ENCODE measurements at places on chromosomes 13 and 19.

DNA sequence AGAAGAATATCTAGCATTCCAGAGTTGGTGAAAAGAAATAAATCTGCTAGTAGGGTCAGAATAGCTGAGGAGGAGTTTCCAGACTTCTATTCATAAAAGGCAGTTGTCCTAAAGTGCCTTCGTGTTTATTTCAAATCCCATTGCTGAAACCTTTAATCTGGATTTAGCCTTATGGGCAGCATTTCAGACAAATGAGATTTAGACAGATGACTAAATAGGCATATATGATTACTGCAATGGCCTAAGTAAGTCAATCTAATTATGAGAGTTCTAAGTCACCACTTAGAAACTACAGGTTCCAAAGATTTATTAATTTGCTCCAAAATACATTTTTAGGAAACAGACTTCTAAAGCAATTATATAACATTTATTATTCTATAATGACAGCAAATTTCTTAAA is 368.7 kb downstream of the LIG4 start:
- DNase-seq, result no peak

GRCh38 chr19:13262450-13262849 is 112.2 kb downstream of the IER2 start:
- DNase-seq, result no peak

DNA sequence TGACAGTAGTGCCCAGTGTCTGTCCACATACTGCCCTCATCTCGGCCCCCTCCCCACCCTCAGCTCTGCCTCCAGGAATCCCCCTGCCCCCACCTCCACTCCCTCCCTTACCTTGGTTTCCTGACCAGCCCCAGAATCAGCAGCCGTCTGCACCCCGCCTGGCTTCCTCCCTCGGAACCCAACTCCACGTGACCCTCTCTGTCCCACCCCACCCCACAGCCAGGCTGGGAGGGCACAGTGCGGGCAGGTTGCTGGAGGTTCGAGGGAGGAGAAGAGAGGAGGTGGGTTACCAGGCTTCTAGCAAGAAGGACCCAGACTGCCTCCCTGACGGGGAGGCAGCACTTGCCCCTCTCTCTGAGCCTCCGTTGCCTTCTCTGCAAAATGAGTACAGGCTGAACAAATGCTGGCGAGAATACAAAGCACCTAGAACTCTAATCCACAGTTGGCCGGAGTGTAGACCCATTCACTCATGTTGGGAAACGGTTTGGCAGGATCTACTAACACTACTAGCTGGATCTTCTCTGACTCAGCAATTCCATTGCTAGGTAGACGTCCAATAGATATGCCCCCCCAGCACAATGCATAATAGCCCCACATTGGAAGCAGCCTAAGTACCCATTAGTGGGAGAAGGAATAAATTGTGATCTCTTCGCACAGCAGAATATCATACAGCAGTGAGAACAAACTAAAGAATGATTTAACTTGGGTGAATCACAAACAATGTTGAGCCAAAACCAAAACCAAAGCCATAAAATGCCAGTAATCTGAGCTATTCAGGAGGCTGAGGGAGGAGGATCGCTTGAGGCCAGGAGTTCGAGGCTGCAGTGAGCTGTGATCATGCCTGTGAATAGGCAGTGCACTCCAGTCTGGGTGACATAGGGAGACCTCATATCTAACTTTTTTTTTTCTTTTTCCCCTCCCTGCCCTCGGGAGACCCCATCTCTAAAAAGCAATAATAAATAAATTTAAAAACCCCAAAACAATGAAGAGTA is at the start of gene RASAL3:
Gene RASAL3, minus strand, starts transcription at position 151 of the 992 bp plus-strand sequence. CDS start 186 bp downstream, outside the sequence.
- DNase-seq, result no peak

DNA sequence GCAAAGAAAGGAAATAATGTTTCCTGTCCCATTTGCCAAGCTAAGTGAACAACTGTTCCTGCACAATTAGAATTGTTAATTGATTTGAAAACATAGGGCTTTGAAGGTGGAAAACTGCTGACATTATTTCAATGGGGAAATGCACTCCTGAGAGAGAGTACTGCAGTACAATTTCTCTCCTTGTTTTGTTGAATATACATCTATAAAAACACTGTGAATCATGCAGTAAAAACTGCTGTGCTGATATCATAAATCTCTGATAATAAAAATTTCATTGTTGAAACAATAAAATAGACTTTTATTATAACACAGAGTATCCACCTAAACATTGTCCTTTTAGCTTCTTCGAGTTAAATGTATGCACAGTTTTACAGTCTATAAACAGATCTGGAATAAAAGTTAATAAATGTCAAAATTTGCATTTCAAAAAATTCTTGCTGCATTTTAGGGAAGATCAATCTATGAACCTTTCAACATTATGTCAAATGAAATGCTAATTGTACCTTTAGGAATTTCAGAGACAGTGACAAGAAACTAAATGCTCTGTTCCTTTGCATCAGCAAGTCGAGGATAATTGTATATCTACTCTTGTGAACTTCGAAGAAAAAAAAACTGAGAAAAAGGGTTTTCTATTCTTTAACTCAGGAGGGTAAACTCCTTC is 328.2 kb upstream of the DACH1 start:
- no peak for DNase-seq

- peak; percentile 97 for DNase-seq
Measured at GRCh38 chr13:29850213-29850898, at the start of gene UBL3. Gene UBL3 (minus strand): TSS chr13:29850617. CDS start chr13:29849538, 1,079 bp downstream.

DNA sequence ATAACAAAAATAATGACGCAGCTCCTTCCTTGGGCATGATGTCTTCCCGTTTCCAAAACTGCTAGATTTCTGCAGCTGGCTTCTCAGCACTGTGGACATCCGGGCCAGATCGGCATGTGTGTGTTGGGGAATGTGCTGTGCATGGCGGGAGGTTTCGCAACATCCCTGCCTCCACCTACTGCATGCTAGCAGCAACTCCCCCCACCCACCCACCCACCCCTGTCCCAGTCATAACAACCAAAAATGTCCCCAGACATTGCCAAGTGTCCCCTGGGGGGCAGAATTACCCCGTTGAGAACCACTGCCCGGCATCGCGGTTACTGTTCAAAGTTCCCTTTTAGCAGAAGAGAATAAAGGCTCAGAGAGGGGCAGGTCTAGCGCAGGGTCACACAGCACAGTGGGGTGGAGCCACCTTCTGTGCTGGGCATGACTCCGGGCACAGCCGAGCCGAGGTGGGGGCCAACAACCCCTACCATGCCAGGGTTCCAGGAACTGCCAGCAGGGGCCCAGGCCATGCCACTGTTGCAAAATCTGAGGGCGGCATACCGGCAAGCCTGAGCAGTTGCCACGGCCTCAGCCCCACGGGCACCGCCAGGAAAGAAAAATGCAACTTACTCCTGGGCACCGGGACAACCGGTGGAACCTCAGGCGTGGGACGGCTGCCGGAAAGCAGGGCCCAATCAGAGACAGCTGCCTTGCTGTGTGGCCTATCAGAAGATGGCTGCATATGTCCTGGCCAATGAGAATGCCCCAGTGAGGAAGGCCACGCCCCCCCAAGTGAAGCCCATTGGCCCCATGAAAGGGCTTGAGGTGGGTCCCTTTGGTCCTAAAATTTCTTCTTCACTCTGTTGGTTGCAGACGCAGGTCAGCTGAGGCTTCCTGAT is 22.5 kb upstream of the NFIC start:
- no peak for DNase-seq

GRCh38 chr13:110361365-110361911 is 54.4 kb downstream of the COL4A2 start:
- DNase-seq, result no peak

- DNase-seq, result peak; percentile 48
Measured at GRCh38 chr13:112065867-112066623, 904 bp upstream of the SOX1 start.

GRCh38 chr19:14474827-14475226 is 327 bp downstream of the PTGER1 start:
- DNase-seq, result no peak

DNA sequence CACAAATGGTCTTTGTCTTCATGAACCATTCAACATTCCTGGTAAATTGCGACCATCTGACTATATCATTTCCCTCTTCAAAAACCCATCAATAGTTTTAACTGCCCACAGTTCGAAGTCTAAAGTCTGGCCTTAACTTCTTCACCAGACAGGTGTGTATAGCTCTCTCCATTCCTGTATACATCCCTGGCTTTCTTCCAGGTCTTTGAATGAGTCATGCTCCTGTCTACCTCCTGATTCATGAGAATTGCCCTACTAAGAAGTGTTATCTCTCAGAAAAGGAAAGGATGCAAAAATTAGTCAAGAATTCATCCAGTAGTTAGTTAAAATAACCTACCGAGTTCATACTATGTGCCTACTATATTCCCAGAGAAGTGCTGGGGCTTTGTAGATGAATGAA is 225.0 kb downstream of the TBC1D4 start:
- DNase-seq, result no peak

- no peak for DNase-seq
Measured at GRCh38 chr19:33275933-33276619, 26.3 kb downstream of the CEBPA start.

DNA sequence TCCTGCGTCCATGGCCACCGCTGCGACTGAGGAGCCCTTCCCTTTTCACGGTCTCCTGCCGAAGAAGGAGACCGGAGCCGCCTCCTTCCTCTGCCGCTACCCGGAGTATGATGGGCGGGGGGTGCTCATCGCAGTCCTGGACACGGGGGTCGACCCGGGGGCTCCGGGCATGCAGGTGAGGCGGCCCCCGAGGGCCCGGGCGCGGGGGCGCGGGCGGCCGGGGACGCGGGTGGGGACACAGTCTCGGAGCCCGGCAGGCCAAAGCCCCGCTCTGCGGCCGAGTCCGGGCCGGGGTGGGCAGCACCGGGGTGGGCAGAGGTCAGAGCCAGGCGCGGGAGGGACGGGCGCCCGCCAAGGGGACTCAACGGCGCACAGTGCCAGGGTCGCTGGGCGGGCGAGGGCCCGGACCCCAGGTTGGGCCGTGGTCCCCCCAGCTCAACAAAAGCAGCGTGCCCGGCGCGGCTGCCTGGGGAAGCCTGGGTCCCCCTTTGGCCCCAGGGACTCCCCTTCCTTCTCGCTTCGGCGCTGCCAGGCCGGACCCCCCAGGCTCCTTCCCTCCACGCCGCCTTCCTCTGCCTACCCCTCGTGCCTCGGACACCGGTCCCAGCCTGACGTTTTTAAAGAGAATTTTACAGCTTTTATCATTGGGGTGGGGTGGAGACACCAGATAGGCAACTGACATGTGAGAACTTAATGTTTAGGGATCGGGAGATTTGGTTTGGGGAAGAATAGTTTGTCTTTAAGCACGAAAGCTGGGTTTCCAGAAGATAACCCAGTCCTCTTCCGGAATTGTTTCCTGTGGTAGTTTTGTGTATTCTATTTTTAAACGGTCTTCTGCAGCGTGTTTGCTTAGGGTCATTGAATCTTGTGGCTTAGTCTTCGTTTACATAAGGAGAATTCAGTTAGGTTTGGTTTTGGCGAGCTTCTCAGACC is 509 bp downstream of the TPP2 start:
- peak; percentile 30 for DNase-seq

GRCh38 chr13:22837980-22838647 is 342.7 kb upstream of the SGCG start:
- no peak for DNase-seq

DNA sequence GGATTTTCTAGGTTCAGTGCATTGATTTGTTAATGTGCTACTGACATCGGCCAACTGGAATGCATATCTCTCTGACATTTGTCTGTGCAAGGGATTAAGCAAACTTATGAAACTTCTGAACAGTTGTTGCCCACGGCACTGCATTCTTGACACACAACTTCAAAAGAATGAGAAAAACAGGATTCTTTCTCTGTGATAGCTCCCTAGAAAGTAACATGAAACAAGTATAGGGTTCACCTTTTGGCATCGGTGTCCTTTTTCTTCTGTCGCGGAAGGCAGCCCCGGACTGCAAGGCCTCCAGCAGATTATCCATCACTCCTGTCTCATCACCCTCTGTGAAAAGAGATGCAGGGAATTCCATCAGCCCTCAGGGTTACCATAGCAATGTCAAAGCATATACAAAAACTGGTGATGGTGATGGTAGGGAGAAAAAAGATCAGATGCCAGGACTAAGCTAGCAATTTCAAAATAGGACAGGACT is 389.2 kb downstream of the DIAPH3 start:
- peak; percentile 60 for DNase-seq

GRCh38 chr13:108494991-108495645 is 134.3 kb upstream of the MYO16 start:
- DNase-seq, result peak; percentile 13

GRCh38 chr19:45826934-45827333 is 11.8 kb upstream of the RSPH6A start:
- DNase-seq, result no peak

DNA sequence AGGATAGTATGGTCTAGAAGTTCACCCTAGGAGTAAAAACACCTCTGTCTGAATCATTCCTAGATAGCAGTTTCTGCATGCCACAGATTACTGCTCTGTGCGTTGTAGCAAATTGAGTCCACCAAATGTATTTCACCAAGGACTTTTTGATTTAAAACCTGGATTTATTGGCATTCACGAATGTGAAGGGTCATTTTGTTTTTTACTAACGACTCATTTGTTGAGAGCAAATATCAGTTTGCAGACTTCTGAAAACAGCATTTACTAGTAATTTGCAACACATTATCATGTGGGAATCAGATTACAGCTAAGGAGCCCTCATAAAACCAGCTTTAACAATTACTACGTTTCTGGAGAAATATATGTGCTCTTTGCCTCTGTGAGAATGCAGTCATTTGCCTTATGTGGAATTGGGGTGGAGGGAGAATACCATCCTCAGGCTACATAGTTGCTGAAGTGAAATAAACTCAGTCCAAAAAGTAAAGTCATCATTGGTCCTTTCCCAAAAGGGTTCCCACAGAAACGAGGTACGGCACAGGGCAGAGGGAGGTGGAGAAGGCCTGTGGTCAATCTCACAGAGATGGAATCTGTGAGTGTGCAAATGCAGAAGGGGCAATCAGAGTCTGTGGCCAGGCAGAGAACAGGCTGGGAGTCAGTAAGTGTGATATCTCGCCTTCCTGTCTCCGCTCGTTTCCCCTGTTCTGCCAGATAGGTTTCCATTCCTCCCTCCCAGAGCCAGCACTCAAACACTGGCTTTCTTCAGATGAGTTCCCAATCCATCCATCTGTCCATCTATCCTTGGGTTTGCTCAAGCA is 63.1 kb downstream of the DLEU7 start:
- no peak for DNase-seq

DNA sequence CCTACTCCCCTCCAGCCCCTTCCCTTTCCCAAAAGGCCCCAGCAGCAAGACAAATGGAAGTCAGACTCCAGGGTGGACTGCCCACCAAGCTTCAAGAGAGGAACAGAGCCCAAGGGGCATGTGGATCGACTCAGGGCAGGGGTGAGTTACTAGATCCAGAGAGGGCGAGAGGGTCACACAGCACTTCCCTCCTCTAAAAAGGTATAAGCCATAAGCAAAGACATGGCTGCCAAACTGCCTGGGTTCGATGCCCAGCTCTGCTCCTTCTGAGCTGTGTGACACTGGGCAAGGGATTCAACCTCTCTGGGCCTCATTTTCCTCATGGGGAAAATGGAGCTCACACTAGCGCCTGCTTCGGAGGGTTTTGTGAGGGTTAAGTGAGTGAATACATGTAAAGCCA is 3.8 kb downstream of the PPP1R14A start:
- DNase-seq, result no peak

GRCh38 chr19:1053176-1054101 is 13.5 kb upstream of the ARHGAP45 start:
- no peak for DNase-seq
